ENCODE measurements at places on chromosomes 1 and 21. TPM values are rescaled to one million over a fixed set of nuclear protein-coding genes. Genes with fewer than 3 reads are reported as not detected.

DNA sequence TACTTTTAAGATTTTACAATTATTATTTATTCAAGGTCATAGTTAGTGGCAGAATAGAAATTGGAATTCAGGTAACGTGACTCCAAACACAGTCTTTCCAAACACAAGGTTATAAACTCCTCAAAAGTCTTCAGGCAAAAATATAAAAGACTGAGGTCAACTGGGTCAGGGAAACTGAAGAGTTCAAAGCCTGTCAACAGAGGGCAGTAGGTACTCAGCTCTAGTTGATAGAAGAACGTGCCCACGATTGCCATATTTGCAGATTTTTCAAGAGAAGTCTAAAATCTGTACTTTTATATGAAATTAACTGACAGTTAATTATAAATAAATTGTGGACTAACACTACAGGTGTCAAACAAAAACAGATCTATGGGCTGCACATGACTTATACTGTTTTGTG, 135.0 kb downstream of the LHX4 start:
- no peaks in the 10 kb centered on the region for H3K36me3 ChIP-seq
- H3K4me3 ChIP-seq = no peak overlapping the region
- H3K4me1 ChIP-seq = no peaks in the 10 kb centered on the region
- no peaks in the 10 kb centered on the region for H3K27me3 ChIP-seq
- H3K27ac ChIP-seq = no peak overlapping the region

GRCh38 chr1:77253211-77253610, 28.6 kb upstream of the AK5 start:
- no peak overlapping the region for H3K27ac ChIP-seq

- H3K4me3 ChIP-seq = no peak overlapping the region
- H3K27ac ChIP-seq = no peak overlapping the region
- no peaks in the 10 kb centered on the region for H3K27me3 ChIP-seq
- no peak for DNase-seq
Measured at GRCh38 chr1:227111782-227112181, 171.7 kb downstream of the COQ8A start.

GRCh38 chr1:243938208-243938607, 88.2 kb upstream of the AKT3 start:
- no peaks in the 10 kb centered on the region for H3K36me3 ChIP-seq
- no peak for DNase-seq
- H3K4me1 ChIP-seq = no peaks in the 10 kb centered on the region
- H3K4me3 ChIP-seq = no peak overlapping the region
- no peak overlapping the region for H3K27ac ChIP-seq

DNA sequence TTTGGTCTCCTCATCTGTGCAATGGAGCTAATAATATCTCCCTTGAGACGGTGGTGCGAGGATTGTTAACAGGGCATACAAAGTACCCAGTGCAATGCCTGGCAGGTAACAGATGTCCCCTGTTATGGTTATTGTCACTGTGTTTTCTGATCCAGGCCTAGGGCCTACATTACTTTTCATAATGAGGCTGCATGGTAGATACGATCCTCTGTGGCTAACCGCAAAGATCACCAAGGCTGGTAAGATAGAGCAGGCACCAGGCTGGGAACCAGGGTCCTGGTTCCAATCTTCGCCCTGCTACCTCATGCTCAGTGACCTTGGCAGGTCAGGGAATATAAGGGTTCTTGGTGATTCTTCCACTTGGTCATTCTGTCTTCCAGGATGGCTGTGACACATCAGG, 22.7 kb downstream of the KCNA2 start:
- peaks cover 4% of the 10 kb centered on the region for H3K27me3 ChIP-seq
- no peak overlapping the region for H3K27ac ChIP-seq
- H3K4me1 ChIP-seq = no peaks in the 10 kb centered on the region
- H3K36me3 ChIP-seq = no peaks in the 10 kb centered on the region
- H3K4me3 ChIP-seq = no peak overlapping the region

GRCh38 chr1:91806181-91806768, 79.7 kb downstream of the TGFBR3 start:
- H3K4me1 ChIP-seq = no peaks in the 10 kb centered on the region
- DNase-seq = no peak
- H3K36me3 ChIP-seq = no peaks in the 10 kb centered on the region
- no peaks in the 10 kb centered on the region for H3K27me3 ChIP-seq

GRCh38 chr1:93976291-93976690, 67.1 kb upstream of the GCLM start:
- no peak overlapping the region for H3K4me3 ChIP-seq
- no peaks in the 10 kb centered on the region for H3K36me3 ChIP-seq
- peaks cover 8% of the 10 kb centered on the region for H3K4me1 ChIP-seq
- no peak for DNase-seq
- no peak overlapping the region for H3K27ac ChIP-seq

The MARCKSL1 gene
- 528 TPM for total RNA-seq

The MRAP gene
- not detected for total RNA-seq

The ZNF695 gene
- 25.2 TPM for total RNA-seq

The TRIM58 gene
- total RNA-seq = 1.7 TPM

The C4BPA gene
- total RNA-seq = not detected

GRCh38 chr1:202017749-202018467, 7.5 kb downstream of the ELF3 start:
- H3K4me1 ChIP-seq = no peaks in the 10 kb centered on the region
- no peak overlapping the region for H3K4me3 ChIP-seq
- peaks cover 7% of the 10 kb centered on the region for H3K36me3 ChIP-seq
- DNase-seq = peak; percentile 58

The STUM gene
- total RNA-seq = 0.04 TPM

- peak; percentile 48 for DNase-seq
- peaks cover 100% of the 10 kb centered on the region for H3K36me3 ChIP-seq
- peaks cover 3% of the 10 kb centered on the region for H3K4me1 ChIP-seq
- no peaks in the 10 kb centered on the region for H3K27me3 ChIP-seq
- no peak overlapping the region for H3K27ac ChIP-seq
- no peak overlapping the region for H3K4me3 ChIP-seq
Measured at GRCh38 chr1:208047975-208048374, 137.1 kb upstream of the CD34 start.

- no peaks in the 10 kb centered on the region for H3K27me3 ChIP-seq
- H3K4me3 ChIP-seq = no peak overlapping the region
- H3K36me3 ChIP-seq = no peaks in the 10 kb centered on the region
- H3K4me1 ChIP-seq = no peaks in the 10 kb centered on the region
Measured at GRCh38 chr1:2354511-2355372, 36.6 kb downstream of the MORN1 start.

The NDC1 gene
- total RNA-seq = 32.4 TPM

DNA sequence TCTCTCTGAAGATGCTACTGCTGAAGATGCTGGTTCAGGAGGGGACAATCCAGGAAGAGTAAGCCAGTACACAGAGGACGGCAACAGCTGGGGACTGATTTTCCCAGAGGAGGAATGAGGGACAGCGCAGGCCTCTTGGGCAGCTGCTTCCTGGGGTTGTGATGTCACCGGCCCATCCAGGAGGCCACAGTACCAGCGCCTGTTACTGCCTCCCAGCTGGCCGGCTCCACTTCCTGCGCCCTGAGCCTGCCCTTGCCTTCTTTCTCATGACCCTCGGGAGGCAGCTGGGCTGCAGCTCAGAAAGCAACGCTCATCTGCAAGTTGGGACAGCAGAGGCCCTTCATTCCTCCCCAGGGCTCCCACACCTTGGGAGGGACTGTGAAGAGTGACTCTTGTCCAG, 21.9 kb upstream of the ID3 start:
- H3K36me3 ChIP-seq = no peaks in the 10 kb centered on the region
- H3K4me1 ChIP-seq = no peaks in the 10 kb centered on the region
- no peak overlapping the region for H3K4me3 ChIP-seq

- no peak overlapping the region for H3K27ac ChIP-seq
- DNase-seq = peak; percentile 13
- H3K4me1 ChIP-seq = no peaks in the 10 kb centered on the region
- no peaks in the 10 kb centered on the region for H3K27me3 ChIP-seq
- no peaks in the 10 kb centered on the region for H3K36me3 ChIP-seq
- H3K4me3 ChIP-seq = no peak overlapping the region
Measured at GRCh38 chr1:30535595-30536325, 187.6 kb downstream of the MATN1 start.

DNA sequence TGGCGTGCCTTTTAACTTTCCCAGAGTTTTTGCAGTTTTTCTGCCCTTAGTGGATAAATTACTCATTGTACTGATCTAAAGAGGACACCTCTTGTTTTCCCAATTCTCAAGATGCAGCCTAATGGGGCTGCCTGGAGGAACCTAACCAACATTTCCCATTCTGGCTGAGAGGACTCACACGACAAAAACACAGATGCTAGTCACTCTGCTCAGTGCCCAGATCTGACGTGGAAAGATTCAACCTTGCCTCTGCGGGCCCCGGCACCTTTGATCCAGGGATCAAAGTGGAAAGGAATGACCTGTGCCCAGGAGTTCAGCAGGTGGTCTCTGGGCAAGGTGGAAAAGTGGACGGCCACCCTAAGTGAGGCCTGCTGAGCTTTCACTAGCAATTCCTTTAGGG, 162.4 kb upstream of the FMN2 start:
- H3K27ac ChIP-seq = no peak overlapping the region
- H3K27me3 ChIP-seq = no peaks in the 10 kb centered on the region
- H3K4me3 ChIP-seq = no peak overlapping the region
- no peaks in the 10 kb centered on the region for H3K36me3 ChIP-seq
- H3K4me1 ChIP-seq = no peaks in the 10 kb centered on the region
- no peak for DNase-seq

GRCh38 chr1:52264530-52265115, 101.4 kb downstream of the CC2D1B start:
- no peak for DNase-seq
- H3K27me3 ChIP-seq = no peaks in the 10 kb centered on the region
- H3K36me3 ChIP-seq = no peaks in the 10 kb centered on the region
- peaks cover 6% of the 10 kb centered on the region for H3K4me1 ChIP-seq

- DNase-seq = no peak
- H3K4me1 ChIP-seq = no peaks in the 10 kb centered on the region
- H3K4me3 ChIP-seq = no peak overlapping the region
- no peak overlapping the region for H3K27ac ChIP-seq
- H3K27me3 ChIP-seq = no peaks in the 10 kb centered on the region
Measured at GRCh38 chr1:200905411-200906052, 10.8 kb downstream of the INAVA start.

The OXCT2 gene
- 1.8 TPM for total RNA-seq

GRCh38 chr1:151289991-151290708, 8.1 kb downstream of the ZNF687 start:
- no peak for DNase-seq
- no peak overlapping the region for H3K4me3 ChIP-seq
- peaks cover 70% of the 10 kb centered on the region for H3K36me3 ChIP-seq
- H3K27me3 ChIP-seq = no peaks in the 10 kb centered on the region
- H3K27ac ChIP-seq = no peak overlapping the region

The HLX gene
- total RNA-seq = 4.4 TPM

DNA sequence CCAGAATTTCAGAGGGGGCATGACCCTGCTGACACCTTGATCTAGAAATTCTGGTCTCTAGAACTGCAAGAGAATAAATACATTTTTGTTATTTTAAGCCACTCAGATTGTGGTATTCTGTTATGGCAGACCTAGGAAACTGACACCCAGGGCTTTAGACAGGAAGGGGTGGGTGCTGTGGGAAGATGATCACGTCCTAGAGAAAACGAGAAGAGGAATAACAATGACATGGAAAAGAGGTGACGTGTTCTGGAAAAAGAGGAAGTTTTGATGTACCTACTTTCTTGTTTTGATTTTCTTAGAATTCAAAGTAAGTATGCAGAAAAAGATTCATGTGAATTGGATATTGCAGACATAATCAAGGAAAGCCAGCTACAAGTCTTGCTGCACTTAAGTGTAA, 232.9 kb upstream of the RUNX1 start:
- no peak overlapping the region for H3K27ac ChIP-seq
- H3K36me3 ChIP-seq = no peaks in the 10 kb centered on the region
- H3K4me3 ChIP-seq = no peak overlapping the region
- no peaks in the 10 kb centered on the region for H3K27me3 ChIP-seq
- DNase-seq = no peak

The PLA2G2F gene
- total RNA-seq = not detected

GRCh38 chr1:210236840-210237409, 4.3 kb downstream of the SERTAD4 start:
- DNase-seq = peak; percentile 62
- H3K27me3 ChIP-seq = peaks cover 39% of the 10 kb centered on the region
- no peak overlapping the region for H3K4me3 ChIP-seq
- H3K27ac ChIP-seq = peak overlapping the region; percentile 64
- H3K36me3 ChIP-seq = no peaks in the 10 kb centered on the region

The TLR5 gene
- 0.13 TPM for total RNA-seq

DNA sequence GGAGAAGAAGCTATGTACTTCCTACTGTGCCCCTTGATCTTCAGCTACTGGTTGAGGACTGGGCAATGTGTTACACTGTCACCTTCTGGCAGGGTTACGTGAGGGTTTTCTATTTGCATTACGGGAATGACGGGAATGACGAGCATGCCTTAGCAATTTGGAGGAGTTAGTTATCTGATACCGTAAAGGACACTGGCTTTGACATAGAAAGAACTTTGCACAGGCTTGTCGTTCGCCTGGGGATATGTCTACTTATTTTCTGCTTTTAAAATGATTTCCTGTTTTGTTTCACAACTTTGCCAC, 19.8 kb upstream of the ACBD6 start:
- H3K36me3 ChIP-seq = no peaks in the 10 kb centered on the region
- DNase-seq = peak; percentile 69
- no peak overlapping the region for H3K4me3 ChIP-seq
- no peaks in the 10 kb centered on the region for H3K4me1 ChIP-seq

The TMEM50A gene
- 92.6 TPM for total RNA-seq

DNA sequence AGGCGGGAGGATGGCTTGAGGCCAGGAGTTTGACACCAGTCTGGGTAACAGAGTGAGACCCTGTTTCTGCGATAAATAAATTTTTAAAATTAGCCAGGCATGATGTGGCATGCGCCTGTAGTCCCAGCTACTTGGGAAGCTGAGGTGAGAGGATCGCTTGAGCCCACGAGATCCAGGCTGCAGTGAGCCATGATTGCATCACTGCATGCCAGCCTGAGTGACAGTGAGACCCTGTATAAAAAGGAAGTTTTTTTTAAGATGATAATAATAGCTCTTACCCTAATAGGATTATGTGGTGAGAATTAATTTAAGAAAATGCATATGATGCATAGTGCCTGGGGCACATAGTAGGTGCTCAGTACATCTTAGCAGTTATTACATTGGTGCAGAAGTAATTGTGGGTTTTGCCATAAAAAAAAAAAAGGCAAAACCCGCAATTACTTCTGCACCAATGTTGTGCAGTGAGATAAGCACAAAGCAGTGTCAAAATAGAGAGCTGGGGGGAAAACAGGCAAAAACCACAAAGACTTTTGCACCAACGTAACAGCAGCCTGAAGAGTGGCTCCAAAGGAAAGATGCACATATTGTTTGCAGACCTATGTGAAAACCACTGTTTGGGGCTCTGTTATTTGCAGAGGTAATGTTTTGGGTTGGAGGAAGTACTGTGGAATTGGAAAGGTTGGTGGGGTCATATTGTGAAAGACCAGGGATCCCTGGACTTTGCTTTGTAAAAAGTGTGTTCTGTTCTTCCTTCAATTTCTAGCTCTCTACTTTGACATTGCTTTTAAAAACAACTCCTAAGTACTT, 72.4 kb downstream of the PLXNA2 start:
- H3K4me1 ChIP-seq = peaks cover 26% of the 10 kb centered on the region
- no peaks in the 10 kb centered on the region for H3K27me3 ChIP-seq
- no peak overlapping the region for H3K27ac ChIP-seq
- H3K36me3 ChIP-seq = peaks cover 94% of the 10 kb centered on the region

All from endodermal cell (in vitro differentiated cells).